ENCODE measurements at places on chromosomes 3 and 15. TPM values are rescaled to one million over a fixed set of nuclear protein-coding genes. Genes with fewer than 3 reads are reported as not detected.
A peak's percentile ranks its signal among the peaks of the same experiment; 100 is the strongest.

Gene RTP3
- not detected for total RNA-seq

- H3K27me3 ChIP-seq = no peaks in the 10 kb centered on the region
- 0 out of 2 replicates have a peak, but pooled peaks cover 2% of the 10 kb centered on the region for H3K36me3 ChIP-seq
- peak; percentile 16 for DNase-seq
- peak overlapping the region; percentile 79 for H3K27ac ChIP-seq
Observed at GRCh38 chr3:172749230-172749965, 1.1 kb upstream of the ECT2 start.

GRCh38 chr15:85031086-85031943 is 49.7 kb downstream of the PDE8A start:
- no peaks in the 10 kb centered on the region for H3K36me3 ChIP-seq
- H3K27ac ChIP-seq = no peak overlapping the region
- no peaks in the 10 kb centered on the region for H3K27me3 ChIP-seq
- H3K4me3 ChIP-seq = no peak overlapping the region
- DNase-seq = no peak
- peaks cover 51% of the 10 kb centered on the region for H3K4me1 ChIP-seq

- H3K4me1 ChIP-seq = no peaks in the 10 kb centered on the region
- no peaks in the 10 kb centered on the region for H3K27me3 ChIP-seq
- H3K27ac ChIP-seq = no peak overlapping the region
- DNase-seq = no peak
- no peak overlapping the region for H3K4me3 ChIP-seq
Observed at GRCh38 chr3:153830552-153830951, 290.6 kb upstream of the ARHGEF26 start.

GRCh38 chr15:59918994-59919951 is 84.8 kb upstream of the FOXB1 start:
- no peak for DNase-seq
- no peak overlapping the region for H3K4me3 ChIP-seq
- peaks cover 18% of the 10 kb centered on the region for H3K4me1 ChIP-seq
- no peak overlapping the region for H3K27ac ChIP-seq
- H3K36me3 ChIP-seq = no peaks in the 10 kb centered on the region
- H3K27me3 ChIP-seq = no peaks in the 10 kb centered on the region

- no peaks in the 10 kb centered on the region for H3K27me3 ChIP-seq
- H3K27ac ChIP-seq = no peak overlapping the region
- H3K4me3 ChIP-seq = no peak overlapping the region
- no peak for DNase-seq
- H3K4me1 ChIP-seq = peaks cover 8% of the 10 kb centered on the region
Observed at GRCh38 chr3:174016186-174016585, 618.6 kb downstream of the NLGN1 start.
